ENCODE measurements at places on chromosomes 11 and 22.
A peak's percentile ranks its signal among the peaks of the same experiment; 100 is the strongest.

DNA sequence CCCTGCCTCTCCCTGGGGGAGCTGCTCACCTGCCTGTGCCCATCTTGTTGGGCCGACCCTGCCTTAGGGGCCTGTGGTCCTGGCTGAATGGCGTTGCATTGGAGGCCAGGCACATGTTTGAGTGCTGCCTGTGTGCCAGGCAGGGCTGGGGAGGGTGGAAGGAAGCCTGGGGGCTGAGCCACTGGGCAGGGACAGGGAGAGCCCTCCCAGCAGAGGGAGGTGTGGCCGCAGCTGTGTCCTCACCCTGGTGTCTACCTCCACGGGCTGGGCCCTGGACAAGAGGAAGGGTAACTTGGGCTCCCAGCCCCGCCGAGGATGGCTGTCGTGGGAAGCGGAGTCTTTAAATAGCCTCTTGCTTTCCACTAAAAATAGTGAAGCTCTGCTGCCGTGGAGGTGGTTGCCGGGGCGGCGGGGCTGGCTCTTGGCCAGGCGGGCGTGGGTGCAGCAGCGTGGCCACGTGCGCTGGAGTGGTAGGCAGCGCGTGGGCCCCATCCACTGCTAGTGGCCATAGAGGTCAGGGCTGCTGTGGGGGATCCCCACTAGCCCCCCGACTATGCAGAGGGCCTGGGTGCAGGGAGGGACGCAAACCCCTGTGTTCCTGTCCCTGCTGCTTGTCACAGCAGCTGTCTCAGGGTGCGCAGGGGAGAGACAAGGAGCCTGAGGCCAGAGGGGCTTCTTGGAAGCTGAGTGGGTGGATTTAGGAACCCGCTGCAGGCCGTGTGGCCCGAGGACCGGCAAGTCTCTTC is 6.2 kb downstream of the ZDHHC8 start:
- DNase-seq = no peak

DNA sequence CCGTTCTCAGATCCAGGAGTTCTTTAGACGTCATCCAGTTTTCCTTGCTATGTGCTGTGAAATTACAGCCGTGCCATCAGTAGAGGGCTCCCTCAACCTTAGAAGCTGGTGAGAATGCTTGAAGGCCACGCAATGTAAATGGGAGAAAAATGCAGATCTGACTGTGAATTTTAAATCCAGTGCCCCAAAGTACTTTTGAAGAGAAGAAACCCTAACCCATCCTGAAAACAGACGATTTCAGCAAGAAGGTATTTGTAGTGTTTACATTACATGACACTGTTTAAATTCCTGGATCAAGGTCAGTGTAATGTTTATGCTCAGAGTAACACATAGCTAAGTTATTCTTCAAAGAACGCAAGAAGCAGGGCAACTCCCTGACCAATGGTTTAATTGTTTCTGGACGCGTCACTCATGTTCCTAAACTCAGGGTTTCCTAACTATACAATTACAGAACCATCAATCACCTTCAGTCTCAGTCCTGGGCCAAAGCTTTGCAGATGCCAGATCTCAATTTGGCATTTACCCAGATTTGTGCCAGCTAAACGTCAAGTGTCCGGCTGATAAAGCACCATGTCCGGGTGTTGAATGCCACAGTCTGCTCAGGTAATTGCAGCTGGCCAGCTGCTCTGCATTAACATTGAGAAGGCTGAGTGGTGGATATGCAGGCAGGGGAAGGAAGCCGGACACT is 38.2 kb downstream of the ADAMTS8 start:
- no peak for DNase-seq

DNA sequence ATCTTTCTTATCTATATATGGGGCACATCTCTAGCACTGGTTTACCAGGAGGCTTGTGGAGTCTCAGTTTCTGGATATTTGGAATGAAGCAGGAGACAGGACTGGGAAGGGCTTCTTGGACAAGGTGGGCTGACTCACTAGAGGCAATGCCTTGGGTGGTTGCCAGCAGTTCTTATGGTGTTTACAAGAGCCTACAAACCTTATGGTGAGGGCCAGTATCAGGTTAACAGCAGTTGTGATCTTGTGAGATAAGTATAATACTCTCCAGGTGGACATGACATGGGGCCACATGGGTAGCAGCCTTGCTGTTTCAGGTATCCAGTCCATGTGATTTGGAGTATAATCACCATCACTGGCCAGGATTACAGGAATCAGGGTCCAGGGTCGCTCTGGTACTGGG is 10.2 kb downstream of the FUT4 start:
- DNase-seq = no peak

GRCh38 chr11:105670811-105671210 is 60.9 kb downstream of the GRIA4 start:
- no peak for DNase-seq

GRCh38 chr11:10752061-10752460 is 1.0 kb downstream of the CTR9 start:
- DNase-seq = no peak

DNA sequence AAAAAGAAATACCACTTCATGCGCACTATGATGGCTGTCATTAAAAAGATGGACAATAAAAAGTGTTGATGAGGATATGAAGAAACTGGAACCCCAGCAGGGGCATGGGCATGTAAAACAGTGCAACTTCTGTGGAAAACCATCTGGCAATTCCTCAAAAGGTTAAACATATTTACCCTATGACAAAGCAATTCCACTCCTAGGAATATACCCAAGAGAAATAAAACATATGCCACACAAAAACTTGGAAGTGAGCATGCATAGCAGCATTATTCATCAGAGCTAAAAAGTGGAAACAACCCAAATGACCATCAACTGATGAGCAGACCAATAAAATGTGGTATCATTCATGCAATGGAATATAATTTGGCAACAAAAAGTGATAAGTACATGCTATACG is 50.1 kb downstream of the LRRC32 start:
- no peak for DNase-seq

DNA sequence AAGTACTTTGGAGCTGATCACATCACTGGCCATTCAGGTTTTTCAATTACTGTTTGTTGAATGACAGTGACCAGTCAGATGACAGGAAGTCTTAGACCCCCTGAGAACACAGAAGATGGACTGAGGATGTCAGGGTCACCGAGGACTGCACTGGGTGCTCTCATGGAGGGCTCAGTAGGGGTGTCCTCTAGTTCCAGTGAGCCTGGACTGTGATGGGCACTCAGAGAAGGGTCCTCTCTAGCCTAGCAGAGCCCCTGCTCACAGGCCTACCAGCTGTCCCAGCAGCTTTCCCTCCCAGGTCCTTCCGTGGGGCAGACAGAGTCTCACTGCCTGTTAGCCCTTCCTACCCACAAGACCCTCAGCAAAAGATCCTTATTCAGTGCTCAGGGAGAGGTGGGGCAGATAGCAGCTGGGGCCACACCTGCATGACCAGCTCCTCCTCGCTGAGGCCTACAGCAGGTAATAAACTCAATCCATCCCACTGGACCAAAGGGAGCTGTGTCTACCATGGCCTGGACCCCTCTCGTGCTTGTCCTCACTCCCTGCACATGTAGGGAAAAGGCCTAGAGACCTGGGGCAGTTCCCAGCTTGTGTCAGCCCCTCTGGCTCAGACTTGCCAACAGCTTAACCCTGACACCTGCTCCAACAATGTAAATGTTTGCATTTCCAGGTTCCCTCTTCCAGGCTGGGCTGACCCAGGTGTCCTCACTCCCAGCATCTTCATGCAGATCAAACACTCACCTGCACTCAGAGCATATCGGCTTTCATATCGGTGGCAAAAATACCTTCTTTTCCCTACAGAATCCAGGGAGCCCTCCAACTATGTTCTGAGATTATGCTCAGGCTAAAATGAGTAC is 25.2 kb upstream of the VPREB1 start:
- DNase-seq = peak; percentile 75

DNA sequence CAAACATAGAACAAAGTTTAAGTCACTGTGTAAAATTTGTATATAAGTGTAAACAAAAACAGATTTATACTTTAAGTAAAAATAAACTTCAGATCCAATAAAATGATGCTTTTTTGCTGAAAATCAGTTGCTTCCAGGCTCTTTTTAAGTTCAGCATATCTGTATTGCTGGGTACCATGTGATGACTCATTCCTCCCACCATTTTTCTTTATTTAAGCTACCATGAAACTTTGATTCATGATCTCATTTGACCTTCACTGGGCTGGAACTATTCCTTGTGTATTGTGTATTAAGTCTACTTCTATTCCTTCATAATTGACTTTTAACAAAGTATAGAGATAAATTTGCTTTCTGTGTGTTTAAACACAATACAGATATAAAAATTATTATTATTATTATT is 46.3 kb upstream of the RRM1 start:
- DNase-seq = no peak

- DNase-seq = no peak
Measured at GRCh38 chr11:62504158-62504973, 42.2 kb downstream of the AHNAK start.

GRCh38 chr22:42959576-42960509 is 55.1 kb downstream of the PACSIN2 start:
- DNase-seq = peak; percentile 19

GRCh38 chr11:6799402-6799801 is at the start of gene OR6A2:
TSS of gene OR6A2 (minus strand) at chr11:6799689. CDS start at chr11:6795708, 3,981 bp downstream.
- no peak for DNase-seq

GRCh38 chr22:36280379-36280778 is 27.4 kb downstream of the APOL1 start:
- DNase-seq = no peak

DNA sequence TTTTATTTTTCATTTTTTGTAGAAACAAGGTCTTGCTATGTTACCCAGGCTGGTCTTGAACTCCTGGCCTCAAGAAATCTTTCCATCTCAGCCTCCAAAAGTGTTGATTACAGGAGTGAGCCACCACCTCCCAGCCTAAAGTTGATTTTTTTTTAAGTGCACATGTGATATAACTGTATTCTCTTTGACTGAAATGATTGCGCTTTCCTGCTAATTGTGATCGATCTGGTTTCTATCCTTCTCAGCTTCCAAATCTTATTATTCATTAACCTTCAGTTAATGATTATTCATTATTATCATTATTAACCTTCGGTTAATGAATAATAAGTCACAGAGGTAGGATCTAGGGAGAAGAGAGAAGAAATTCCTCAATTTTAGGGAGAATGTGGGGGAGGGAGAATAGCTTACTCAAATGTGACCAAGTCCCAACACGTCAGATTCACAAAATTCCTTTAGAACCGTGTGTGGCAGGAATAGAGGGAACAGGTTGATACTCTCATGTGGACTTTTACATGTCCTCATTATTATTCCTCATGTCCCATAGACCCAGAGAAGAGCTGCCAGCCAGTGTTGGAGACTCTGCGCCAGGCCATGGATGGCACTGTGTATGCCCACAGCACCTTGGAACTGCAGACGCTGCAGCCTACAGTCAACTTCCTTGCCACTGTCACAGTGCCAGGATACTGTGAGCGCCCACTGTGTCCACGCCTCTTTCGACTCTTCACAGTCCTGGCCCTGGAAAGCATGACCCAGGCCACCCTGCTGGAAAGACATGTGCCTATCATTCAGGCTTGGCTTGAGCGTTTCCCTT is 47.1 kb downstream of the RRP8 start:
- DNase-seq = no peak

- DNase-seq = no peak
Measured at GRCh38 chr11:128323381-128323780, 264.0 kb downstream of the ETS1 start.

Data from NCI-H510A treated with DMSO at 0.1 percent for 48 hours (cell line).